ENCODE measurements at places on chromosomes 16 and 17.

- DNase-seq = no peak
Observed at GRCh38 chr17:227078-227945, 45.9 kb upstream of the DOC2B start.

DNA sequence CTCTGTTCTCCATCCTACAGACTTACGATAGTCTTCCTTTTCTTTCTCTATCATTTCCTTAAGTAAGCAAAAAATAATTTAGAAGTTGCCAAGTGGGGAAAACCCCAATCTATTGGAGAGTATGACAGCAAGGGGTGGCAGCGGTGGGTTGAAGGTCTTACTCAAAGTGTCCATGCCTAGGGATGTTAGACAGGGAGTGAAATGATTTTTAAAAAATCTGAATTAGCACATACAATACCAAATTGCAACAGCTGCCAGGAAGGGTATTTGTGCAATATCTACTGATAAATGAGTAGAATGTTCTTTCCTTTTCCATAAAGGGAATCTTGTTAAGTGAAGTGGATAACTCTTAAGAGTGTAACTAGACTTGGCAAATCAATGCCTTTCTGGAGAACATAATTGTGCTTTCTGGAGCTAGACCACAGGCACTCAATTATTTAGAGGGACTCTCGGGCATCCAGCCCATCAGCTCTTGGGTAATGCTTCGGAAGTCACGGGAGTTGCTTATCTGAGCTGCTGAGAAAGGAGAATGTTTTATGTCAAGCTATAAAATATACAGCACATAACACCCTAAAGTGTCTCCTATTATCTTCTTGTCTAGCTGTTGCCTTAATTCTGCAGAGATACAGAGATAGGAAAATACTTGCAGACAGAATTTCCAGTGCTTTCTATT, 151.5 kb downstream of the KCNJ2 start:
- no peak for DNase-seq

- DNase-seq = no peak
Observed at GRCh38 chr17:48640858-48641180, 14.7 kb upstream of the HOXB9 start.

GRCh38 chr16:57601801-57602478, 26.5 kb upstream of the ADGRG1 start:
- no peak for DNase-seq

GRCh38 chr17:81656835-81657234, 493 bp upstream of the PDE6G start:
- DNase-seq = no peak

GRCh38 chr16:50576403-50577113, 28.4 kb downstream of the NKD1 start:
- no peak for DNase-seq

DNA sequence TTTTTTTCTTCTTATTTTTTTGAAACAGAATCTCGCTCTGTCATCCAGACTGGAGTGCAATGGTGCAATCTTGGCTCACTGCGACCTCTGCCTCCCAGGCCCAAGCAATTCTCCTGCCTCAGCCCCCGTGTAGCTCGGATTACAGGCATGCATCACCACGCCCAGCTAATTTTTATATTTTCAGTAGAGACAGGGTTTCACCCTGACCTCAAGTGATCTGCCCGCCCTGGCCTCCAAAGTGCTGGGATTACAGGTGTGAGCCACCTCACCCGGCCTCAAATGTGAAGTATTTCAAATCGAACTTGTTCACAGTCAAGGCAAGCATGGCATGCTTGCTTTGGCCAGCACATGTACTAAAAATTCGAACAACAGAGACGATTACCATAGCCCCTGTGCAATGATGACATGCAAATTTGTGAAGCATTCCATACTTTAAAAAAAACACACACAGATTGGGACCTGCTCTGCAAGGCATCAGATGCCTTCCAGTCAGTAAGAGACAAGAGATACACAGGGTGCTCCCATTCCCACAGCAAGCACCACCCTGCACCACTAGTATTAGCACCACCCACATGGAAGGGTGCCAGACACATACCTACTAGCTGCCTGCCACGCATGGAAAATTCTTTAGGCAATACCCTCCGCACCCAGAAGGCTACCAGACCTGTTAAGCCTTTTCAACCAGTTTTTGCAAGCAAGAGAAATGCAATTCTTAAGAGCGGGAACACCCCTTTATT, 47.2 kb downstream of the ANKRD11 start:
- DNase-seq = no peak

DNA sequence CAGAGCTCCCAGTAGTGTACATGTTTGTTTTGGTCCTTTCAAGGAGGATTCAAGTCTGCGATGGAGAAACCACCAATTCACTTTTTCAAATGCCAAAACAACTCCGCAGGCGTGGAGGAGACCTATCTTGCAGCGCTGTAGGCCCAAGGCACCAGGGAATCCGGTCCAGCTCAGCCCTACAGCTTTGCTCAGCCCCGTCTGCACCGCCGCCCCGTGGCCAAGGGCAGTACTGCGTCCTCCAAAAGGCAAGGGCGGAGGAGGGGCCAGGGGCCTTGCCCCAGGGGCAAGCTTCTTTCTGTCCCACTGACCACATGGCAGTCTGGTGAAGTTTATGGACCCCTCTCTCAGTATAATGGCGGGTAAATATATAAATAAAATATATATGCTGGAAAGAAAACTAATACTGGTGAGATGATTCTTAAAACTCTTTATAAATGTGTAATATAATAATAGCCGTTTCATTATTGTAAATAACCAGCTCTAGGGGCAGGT, 709 bp upstream of the CD300LG start:
- peak; percentile 64 for DNase-seq

- peak; percentile 59 for DNase-seq
Observed at GRCh38 chr17:64263000-64263766, at the start of gene TEX2. TEX2 (minus strand) TSS chr17:64263260; CDS start chr17:64214217, 49,043 bp downstream.

GRCh38 chr16:29114574-29114973, 129.7 kb downstream of the LAT start:
- no peak for DNase-seq

DNA sequence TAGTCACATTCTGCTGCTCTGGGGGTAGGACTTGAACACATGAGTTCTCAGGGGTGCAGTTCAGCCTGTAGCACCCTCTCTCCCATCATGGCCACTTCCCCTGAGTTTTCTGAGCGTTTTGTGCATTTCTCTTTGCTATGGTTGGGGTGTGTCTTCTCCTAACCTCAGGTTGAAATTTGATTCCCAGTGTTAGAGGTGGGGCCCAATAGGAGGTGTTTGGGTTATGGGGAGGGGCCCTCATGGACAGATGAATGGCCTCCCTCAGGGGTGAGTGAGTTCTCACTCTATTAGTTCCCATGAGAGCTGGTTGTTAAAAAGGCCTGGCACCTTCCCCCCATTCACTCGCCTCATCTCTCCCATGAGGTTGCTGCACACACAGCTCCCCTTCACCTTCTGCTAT, 101.1 kb downstream of the FOXL1 start:
- DNase-seq = no peak

- no peak for DNase-seq
Observed at GRCh38 chr16:75246504-75247205, 4.8 kb downstream of the BCAR1 start.

DNA sequence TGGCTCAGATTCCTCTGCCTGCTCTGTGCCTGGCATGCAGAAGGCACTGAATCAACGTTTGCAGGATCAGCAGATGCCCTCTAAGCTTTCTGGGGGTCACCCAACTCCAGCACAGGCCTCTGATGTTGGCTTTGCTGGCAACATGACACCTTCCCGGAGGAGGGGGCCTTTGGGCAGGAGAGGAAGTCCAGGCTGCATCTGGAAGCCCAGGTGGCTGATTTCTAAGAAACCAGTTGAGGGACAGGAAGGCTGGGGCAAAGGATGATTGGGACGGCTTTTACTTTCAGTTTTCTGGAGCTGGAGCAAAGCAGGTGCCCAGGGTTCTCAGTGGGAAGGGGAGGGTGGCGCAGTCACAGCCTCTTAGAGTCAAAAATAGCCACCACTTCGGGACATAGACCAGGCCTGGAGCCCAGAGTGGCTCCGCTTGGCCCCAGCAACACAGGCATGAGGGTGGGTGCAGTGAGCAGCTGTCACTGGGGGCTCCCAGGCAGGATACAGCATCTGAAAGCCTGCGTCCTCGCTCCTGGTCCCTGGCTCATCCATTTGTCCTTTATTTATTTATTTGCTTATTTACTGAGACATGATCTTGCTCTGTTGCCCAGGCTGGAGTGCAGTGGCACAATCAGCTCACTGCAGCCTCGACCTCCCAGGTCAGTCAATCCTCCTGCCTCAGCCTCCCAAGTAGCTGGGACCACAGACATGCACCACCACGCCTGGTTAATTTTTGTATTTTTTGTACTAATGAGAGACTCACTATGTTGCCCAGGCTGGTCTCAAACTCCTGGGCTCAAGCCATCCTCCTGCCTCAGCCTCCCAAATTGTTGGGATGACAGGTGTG, 15.1 kb downstream of the SOCS1 start:
- no peak for DNase-seq

DNA sequence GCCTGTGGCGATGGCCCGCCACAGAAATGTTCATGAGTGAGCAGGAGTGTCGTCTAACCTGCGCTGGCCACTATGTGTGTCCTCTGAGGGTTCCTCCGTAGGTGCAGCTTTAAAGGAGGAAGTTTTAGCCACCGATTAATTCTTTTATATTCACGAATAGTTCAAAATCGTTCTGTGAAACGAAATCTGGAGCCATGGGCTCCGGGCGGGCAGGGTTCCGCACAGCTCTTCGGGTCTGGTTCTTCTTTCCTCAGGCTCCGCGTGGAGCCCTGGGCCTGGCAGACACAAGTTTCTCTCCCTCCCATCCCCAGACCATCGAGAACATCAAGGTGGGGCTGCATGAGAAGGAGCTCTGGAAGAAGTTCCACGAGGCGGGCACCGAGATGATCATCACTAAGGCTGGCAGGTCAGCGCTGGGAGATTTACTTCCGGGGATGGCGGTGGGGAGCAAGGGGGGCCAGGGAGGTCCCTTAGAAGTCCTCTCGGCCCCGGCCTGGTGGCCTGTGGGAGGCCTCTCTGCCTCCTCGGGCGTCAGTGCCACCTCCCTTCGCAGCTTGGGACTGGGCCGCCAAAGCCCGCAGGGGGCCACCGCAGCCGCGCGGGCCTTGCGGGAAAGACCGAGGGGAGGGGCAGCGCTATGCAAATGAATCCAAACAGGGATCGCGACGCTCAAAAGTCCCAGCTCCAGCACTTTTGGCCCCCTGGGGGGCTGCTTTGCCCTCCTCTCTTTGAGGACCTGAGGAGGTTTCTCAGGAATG, 5.2 kb downstream of the TBX4 start:
- DNase-seq = no peak

DNA sequence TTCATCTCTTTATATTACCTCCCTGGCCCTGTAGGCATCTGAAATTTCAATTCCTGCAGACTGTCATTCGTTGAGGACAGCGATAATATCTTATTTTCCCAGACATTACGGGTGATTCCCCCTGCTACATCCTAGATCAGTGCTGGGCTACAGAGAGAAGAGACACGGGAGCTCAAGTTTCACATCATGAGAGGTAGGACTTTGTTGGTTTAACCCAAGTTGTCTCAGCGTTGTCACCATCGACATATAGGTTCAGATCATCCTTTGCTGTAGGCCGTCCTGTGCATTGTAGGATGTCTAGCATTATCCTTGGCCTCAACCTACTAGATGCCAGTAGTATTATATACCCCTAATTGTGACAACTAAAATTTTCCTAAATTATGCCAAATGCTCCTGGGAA, 19.3 kb downstream of the MT1X start:
- no peak for DNase-seq

- no peak for DNase-seq
Observed at GRCh38 chr16:86980644-86981043, 336.5 kb downstream of the C16orf95 start.

GRCh38 chr16:75198135-75198600, 8.8 kb downstream of the CTRB2 start:
- DNase-seq = no peak

DNA sequence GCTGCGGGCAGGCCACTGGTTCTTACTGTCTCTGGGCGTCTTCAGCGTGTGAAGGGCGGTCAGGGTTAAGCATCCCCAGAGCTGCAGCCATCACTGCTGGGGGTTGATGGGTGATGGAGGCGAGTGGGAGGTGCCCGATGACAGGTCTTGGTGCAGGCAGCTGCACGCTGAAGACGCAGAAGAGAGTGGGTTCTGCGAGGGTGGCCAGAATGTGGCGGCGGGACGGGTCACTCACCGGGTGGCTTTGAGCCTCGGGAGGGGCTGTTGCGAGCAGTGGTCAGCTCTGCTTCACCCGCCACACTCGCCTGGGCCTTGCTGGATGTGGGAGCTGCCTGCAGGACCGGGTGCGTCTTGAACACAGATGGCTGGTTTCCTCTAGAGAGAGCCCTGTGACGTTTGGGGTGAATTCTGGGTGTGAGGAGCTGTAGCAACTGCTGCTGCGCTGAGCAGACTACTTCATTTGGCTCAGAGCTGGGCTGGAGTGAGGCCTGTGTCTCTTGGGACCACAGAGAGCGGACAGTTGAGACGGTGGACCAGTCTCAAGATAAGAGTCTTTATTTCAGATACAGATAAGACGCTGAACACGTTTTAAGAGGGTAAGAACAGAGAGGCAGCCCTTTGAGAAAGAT, 44.6 kb upstream of the ZNF750 start:
- no peak for DNase-seq

- DNase-seq = no peak
Observed at GRCh38 chr16:85282842-85283241, 170.6 kb upstream of the CIBAR2 start.

- no peak for DNase-seq
Observed at GRCh38 chr17:3007651-3008121, 55.7 kb downstream of the OR1D5 start.

GRCh38 chr17:60559659-60559994, 33.6 kb upstream of the APPBP2 start:
- no peak for DNase-seq

DNA sequence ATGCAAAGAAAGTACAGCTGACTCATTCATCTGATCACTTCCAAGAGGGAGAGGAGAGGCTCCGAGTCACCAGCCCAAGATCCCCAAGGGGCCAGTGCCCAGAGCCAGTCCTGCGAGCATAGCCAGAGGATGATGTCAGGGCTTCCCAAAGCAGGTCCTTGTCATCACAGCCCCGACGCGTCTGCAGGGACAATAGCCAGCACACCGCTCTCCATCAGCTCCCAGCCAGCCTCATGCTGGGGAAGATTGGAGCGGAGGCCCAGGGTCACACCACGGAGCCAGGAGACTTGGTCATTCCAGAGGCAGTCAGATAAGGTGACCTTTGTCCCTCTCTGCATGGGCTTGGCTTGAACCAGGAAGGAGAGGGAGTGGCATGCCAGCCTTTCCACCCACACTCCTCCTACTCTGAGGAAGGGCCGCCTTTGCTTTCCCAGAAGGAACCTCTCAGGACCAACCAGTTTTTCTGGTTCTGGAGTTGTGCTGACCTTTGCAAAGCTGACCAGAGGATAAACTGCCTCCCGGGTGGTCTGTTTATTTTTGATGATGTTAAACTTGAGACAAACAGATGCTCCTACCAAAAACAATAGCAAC, 58.3 kb upstream of the ARHGAP44 start:
- no peak for DNase-seq

Measured in CD14-positive monocyte (primary cell).